ENCODE measurements at places on chromosomes 4 and X.

GRCh38 chr4:4851081-4851480 is 8.4 kb upstream of the MSX1 start:
- no peaks in the 10 kb centered on the region for H3K4me1 ChIP-seq
- H3K4me3 ChIP-seq = no peak overlapping the region
- DNase-seq = no peak
- no peak overlapping the region for H3K27ac ChIP-seq

GRCh38 chr4:102774254-102774653 is 13.5 kb upstream of the MANBA start:
- no peak overlapping the region for H3K4me3 ChIP-seq
- DNase-seq = no peak
- no peaks in the 10 kb centered on the region for H3K27me3 ChIP-seq
- no peaks in the 10 kb centered on the region for H3K36me3 ChIP-seq
- no peak overlapping the region for H3K27ac ChIP-seq
- H3K4me1 ChIP-seq = peaks cover 10% of the 10 kb centered on the region

- no peaks in the 10 kb centered on the region for H3K27me3 ChIP-seq
- no peak for DNase-seq
- no peak overlapping the region for H3K27ac ChIP-seq
- no peaks in the 10 kb centered on the region for H3K4me1 ChIP-seq
- H3K4me3 ChIP-seq = no peak overlapping the region
These were observed 526.1 kb upstream of the PABPC4L start for GRCh38 chr4:134727696-134728095.

- no peak overlapping the region for H3K27ac ChIP-seq
- no peak for DNase-seq
- no peaks in the 10 kb centered on the region for H3K4me1 ChIP-seq
- H3K36me3 ChIP-seq = no peaks in the 10 kb centered on the region
These were observed 1952.2 kb downstream of the PCDH7 start for GRCh38 chr4:32672359-32672758.

DNA sequence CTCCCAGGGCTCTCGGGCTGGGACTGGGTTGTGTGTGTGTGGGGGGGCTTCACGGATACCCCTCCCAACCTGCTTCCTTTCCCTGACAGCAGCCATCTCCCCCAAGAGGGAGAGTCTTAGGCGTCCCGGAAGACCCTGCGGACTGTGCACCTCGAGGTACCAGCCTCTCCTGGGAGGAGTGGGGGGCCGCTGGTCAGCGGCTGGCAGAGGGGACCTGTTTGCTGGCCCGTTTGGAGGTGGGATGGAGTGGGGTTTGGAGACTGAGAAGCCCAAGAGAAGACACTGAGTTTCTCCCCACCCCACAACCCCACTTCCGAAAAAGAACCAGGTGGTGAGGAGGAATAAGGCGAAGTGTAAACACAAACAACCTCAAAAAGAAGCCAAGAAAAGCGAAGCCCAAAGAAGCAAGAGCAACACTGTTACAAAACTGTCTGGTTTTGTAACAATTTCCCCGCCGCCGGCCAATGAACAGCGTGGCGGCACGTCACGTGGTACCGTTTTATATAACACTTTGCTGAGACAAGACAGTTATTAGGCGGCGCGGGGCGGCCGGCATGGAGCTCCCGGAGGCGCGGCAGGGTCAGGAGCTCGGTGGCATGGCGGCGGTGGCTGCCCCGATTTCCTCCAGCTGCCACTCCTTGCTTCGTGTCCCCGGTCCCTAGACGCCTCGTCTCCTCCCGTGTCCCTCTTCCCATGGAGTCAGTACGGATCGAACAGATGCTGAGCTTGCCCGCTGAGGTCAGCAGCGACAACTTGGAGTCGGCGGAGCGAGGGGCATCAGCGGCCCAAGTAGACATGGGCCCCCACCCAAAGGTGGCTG is at the start of gene LONRF3:
LONRF3 (plus strand) TSS at position 531 of the 820 bp plus-strand sequence; CDS start at position 694, 163 bp downstream.
- no peak within 1 kb of the TSS for H3K27ac ChIP-seq
- H3K4me3 ChIP-seq = peak within 1 kb of the TSS; percentile 56
- no peaks in the 10 kb centered on the region for H3K27me3 ChIP-seq
- peak; percentile 44 for DNase-seq

DNA sequence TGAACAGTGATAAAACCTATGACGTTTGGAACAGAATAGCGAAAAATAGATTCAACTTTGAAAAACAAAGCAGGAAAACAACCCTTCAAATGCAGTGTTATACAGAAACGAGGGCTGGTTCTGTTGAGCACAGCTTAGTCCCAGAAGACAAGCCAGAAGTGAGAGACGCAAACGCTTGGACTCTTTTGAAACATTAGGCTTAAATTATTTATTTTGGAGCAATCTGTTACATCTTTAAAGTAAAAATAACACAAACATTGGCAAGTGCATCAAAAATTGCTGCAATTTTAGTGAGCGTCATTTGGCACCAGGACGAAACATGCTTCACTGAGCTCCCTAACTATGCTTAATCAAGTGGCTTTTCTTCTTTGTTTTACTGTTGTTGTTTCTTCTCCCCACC is 63.5 kb downstream of the ENPP6 start:
- no peaks in the 10 kb centered on the region for H3K27me3 ChIP-seq
- no peaks in the 10 kb centered on the region for H3K4me1 ChIP-seq
- no peak overlapping the region for H3K27ac ChIP-seq
- no peak for DNase-seq
- no peaks in the 10 kb centered on the region for H3K36me3 ChIP-seq

DNA sequence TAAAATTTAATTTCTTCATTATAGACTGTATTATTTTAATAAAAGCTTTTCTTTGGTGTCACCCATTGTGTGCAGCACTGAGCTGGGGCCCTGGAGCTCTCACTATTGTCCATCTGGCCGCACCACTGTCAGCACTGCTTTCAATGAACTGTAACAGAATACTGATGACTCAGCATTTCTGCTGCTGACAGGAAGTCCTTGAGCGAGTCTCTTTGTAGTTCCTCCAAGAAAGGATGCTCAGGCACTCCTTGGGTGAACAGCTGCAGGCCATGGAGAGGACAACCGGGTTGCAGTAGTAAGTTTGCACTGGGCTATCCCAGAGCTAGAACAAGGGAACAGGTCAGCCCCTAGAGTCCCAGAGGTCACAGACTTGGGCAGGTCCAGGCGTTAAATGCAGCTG is 81.6 kb downstream of the SORBS2 start:
- no peaks in the 10 kb centered on the region for H3K36me3 ChIP-seq
- peaks cover 33% of the 10 kb centered on the region for H3K4me1 ChIP-seq
- peak overlapping the region; percentile 13 for H3K4me3 ChIP-seq
- no peaks in the 10 kb centered on the region for H3K27me3 ChIP-seq
- peak; percentile 98 for DNase-seq

DNA sequence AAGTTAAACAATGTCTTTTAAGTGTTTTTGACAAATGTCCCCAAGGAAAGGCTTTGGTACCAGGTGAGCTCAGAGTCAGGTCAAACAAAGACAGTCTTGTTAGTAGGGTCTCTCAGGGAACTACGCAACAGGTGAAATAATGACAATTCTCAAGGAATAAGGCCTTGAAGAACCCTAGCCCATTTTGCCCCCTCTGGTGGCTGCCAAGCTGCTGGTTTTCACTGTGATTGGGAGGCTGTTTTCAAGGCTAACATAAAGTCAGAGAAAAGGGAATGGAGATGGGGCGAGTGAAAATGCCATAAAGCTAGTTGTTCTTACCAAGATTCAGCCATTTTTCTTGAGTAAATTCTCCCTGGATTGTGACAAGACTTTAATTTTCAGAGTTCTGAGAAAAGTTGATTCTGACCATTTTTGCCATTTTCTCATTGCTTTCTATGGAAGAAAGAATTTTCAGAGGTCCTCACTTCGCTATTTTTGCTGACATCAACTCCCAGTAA is 58.7 kb downstream of the RWDD4 start:
- H3K27me3 ChIP-seq = no peaks in the 10 kb centered on the region
- peak overlapping the region; percentile 26 for H3K27ac ChIP-seq
- H3K4me3 ChIP-seq = no peak overlapping the region
- no peak for DNase-seq
- H3K36me3 ChIP-seq = no peaks in the 10 kb centered on the region

DNA sequence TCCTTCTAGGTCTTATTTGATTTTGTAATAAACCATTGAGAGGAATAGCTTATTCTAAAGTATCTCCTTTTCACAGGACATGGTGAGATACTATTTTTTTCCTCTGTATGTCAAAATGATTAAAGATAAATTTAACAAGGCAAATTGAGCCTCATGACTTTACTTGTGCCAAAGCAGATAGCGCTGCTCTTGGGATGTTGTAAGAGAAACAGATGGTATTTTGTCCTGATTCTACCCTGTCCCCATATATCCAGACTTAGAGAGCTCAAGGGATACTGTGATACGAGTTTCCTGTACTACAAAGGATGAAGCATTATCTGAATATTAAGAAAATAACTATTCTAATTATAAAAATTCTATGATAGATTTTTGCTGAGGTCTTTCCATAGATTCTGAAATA is 34.0 kb downstream of the EMCN start:
- no peaks in the 10 kb centered on the region for H3K36me3 ChIP-seq
- H3K27me3 ChIP-seq = no peaks in the 10 kb centered on the region
- no peak overlapping the region for H3K27ac ChIP-seq
- DNase-seq = no peak
- no peak overlapping the region for H3K4me3 ChIP-seq

DNA sequence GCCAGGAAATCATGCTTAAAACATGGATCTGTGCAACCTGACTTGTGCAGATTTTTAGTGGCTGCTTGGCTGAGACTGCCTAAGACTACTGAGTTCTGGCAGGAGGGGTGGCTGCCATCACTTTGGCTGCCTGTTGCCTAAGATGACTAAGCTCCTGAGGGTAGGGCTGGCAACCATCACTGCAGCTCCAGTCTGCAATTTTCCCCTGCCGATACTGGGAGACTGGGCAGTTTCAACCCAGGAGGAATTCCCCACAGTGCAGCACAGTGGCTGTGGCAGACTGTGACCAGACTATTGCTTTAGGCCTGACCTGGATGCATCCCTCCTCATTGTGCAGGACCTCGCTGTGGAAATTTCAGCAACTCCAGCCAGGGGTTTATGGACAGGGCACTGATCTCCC is 544.9 kb downstream of the ANKRD50 start:
- H3K27ac ChIP-seq = no peak overlapping the region
- no peak for DNase-seq
- H3K4me3 ChIP-seq = no peak overlapping the region
- H3K36me3 ChIP-seq = no peaks in the 10 kb centered on the region
- no peaks in the 10 kb centered on the region for H3K27me3 ChIP-seq
- H3K4me1 ChIP-seq = no peaks in the 10 kb centered on the region

DNA sequence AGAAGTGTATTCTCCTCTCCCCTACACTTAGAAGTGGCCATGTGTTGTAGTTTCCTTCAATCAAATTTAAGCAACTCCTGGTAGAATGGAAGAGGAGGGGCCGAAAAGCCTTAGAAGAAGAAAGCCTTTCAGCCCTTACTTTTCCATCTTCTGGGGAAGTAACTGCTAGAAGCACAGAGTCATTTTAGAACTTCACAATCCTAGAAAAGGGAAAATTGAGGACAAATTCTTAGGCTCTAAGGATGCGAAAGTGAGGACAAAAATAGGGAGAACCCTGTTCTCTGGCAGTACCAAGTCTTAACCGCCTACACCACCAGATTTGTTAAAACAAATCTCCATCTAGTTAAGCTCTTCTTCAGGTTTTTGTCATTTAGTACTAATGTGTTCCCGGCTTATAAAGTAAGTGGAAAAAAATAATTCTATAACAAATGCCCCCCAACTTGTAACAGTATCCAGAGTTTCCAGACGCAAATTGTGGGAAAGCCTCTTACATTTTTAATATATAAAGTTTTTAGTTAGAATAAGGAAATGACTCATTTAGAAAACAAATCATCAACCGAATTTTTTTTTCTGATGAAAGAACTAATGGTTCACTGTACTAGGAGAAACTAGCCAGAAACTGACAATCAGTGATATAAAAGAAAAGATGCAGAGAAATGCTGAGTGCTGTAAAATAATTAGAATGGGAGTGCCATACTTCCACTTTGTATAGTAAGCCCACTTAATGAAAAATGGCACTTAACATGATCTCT is 76.0 kb downstream of the ARAP2 start:
- no peak for DNase-seq
- no peak overlapping the region for H3K27ac ChIP-seq
- no peaks in the 10 kb centered on the region for H3K36me3 ChIP-seq
- H3K4me3 ChIP-seq = no peak overlapping the region
- peaks cover 5% of the 10 kb centered on the region for H3K4me1 ChIP-seq

GRCh38 chrX:47831788-47832187 is 4.9 kb upstream of the ZNF81 start:
- peak; percentile 53 for DNase-seq
- H3K4me1 ChIP-seq = no peaks in the 10 kb centered on the region
- no peak overlapping the region for H3K4me3 ChIP-seq
- H3K27me3 ChIP-seq = no peaks in the 10 kb centered on the region
- no peak overlapping the region for H3K27ac ChIP-seq

GRCh38 chrX:30627818-30628652 is 25.2 kb upstream of the GK start:
- H3K4me3 ChIP-seq = no peak overlapping the region
- no peak overlapping the region for H3K27ac ChIP-seq
- no peak for DNase-seq
- H3K27me3 ChIP-seq = no peaks in the 10 kb centered on the region
- H3K36me3 ChIP-seq = no peaks in the 10 kb centered on the region

DNA sequence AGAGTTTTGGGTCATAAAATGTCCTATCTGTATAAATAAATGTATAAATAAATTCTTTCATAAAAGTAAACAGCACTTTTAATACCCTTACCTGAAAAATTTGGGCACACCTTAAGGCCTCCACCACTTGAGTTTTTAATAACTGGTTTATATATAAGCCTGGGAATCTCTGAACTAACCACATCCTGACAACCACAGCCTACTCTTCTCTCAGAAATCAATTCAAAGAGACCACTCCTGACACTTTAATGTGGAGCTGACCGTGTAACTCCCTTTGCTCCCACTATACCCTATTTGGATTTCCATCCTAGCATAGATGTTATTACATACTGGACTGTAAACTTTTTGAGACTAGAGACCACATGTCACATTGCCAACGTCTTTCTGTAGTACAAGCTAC is 3.5 kb downstream of the FBXL5 start:
- no peak overlapping the region for H3K27ac ChIP-seq
- DNase-seq = no peak
- peak overlapping the region; percentile 16 for H3K4me3 ChIP-seq
- no peaks in the 10 kb centered on the region for H3K36me3 ChIP-seq

DNA sequence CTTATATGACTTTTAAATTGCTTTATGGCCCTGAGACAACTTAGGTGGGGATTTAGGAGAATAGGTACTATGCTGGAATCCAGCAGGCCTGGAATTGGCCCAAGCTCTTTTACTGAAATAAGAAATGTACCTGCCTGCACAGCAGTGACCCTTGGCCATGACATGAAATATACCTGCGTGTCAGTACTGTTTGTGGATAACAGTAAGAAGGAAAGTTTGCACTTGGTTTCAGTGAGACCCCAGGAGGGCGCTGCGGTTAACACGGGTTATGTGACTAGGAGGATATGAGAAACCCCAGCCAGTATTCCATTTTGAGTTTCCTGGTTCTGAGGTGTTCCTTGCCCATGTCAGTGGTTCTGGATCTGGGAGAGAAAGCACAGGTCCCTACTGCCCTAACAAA is 5.3 kb downstream of the MTM1 start:
- peaks cover 31% of the 10 kb centered on the region for H3K4me1 ChIP-seq
- H3K4me3 ChIP-seq = no peak overlapping the region
- H3K27me3 ChIP-seq = no peaks in the 10 kb centered on the region
- no peak overlapping the region for H3K27ac ChIP-seq
- no peaks in the 10 kb centered on the region for H3K36me3 ChIP-seq

All from MM.1S (cell line).